Breast epithelium (tissue), 4 donors: ENCODE measurements at places on chromosomes 16 and 17.

- no peak for DNase-seq
Observed at GRCh38 chr16:1485847-1486496, 2.8 kb downstream of the PTX4 start.

- no peak for DNase-seq
Observed at GRCh38 chr17:81738801-81739393, 26.8 kb downstream of the SLC25A10 start.

DNA sequence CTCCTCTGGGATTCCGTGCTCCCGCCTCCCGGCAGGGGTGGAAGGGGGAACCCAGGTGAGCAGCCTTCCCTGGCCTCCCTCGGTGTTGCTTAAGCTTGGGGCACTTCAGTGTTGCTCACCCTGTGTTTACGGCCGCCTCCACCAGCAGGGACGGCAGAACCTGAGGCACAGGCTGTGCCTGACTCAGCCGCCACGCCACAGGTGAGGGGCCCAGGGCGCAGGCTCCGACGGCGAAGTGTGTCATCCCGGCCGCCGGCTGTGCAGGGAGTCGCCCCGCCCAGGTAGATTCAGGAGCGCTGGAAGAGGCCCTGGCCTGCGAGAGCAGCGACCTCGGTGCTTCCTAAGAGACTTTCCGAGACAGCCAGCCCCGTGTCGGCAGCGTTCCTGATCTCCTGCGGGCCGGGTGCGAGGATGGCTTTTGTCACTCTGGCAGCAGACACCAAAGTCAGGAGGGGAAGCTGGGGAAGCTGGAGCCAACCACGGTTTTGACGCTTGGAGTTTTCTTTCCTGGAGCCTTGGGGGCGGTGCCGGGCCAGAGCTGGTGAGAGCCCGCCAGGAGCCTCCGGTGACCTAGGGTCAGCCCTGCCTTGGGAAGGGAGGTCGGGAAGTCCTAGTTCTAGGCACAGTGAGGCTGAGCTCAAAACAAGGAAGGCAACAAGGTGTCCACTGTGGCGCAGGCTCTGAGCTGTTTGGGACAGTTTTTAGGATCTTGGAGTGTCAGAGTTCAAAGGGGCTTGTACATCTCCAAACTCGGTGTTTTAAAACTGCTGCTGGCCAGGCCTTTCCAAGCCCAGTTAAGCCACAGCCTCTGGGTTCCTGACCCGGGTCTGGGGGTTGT, 2.1 kb downstream of the GSE1 start:
- DNase-seq = peak; percentile 93

- no peak for DNase-seq
Observed at GRCh38 chr17:27588354-27588753, 42.6 kb upstream of the LGALS9 start.

DNA sequence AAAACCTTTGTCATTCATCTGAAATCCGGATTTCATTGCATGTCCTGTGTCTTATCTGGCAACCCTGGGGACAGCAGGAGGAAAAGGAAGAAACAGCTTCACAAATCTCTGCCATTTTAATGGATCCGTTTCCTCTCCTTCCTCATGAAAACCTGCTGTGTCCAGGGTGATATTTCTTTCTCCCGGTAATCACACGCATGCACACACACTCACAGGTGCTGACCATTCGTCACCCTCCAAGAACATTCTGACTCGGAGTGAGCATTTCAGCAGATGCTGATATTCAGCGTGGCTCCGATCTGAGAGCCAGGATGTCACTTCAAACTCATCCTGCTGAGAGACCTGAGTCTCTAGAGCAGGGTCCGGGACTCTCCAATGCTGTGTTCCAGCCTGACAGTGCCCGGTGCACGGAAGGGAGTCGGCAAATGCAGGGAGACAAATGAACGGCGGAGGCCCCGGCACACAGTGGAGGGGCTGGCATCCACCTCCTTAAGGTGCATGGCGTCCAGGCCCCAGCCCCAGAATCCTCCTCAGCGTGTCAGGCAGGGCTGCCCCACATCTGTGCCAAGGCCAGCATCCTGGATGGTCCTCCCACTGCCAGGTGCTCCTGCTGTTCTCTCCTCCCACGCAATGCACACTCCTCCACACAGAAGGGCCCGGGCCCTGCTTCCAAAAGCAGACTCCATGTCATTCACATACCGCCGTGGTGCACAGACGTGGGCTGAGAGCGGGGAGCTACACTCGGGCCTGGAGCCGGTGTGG, 70.7 kb downstream of the RBFOX3 start:
- DNase-seq = no peak

- DNase-seq = no peak
Observed at GRCh38 chr17:19327031-19327783, 35.3 kb downstream of the B9D1 start.

- DNase-seq = no peak
Observed at GRCh38 chr17:17771498-17772201, 65.1 kb downstream of the SREBF1 start.

- DNase-seq = no peak
Observed at GRCh38 chr17:792277-792676, 10.1 kb downstream of the MRM3 start.

GRCh38 chr17:37562016-37562745, 47.0 kb downstream of the SYNRG start:
- DNase-seq = no peak

GRCh38 chr17:55751720-55752250, 934 bp downstream of the PCTP start:
- DNase-seq = no peak

DNA sequence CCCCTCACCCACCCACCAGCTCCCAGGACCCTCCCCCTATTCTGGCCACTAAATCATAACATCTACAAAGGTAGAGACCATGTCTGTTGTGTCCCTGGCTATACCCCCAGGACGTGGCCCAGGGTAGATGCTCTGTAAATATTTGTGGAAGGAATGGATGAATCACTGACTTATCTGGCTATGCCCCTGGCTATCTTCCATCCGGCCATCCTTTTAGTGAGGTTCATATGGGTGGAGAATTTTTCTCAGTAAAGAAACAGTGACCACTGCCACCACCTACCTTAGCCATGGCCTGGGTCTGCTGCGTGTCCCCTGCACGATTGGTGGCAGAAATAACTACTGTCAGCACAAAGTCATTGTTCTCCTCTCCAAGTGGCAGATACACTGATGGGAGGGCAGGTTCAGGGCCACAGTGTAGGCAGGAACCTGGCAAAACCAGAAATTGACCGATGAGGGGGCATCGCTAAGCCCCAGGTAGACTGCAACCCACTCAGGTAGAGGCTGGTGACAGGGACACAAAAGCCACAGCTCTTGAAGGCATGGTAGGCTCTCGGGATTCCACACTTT, 63.1 kb upstream of the BCO1 start:
- no peak for DNase-seq

GRCh38 chr17:74176546-74177001, 26.9 kb upstream of the RPL38 start:
- DNase-seq = no peak

- no peak for DNase-seq
Observed at GRCh38 chr17:66493283-66494019, 191.0 kb downstream of the PRKCA start.

GRCh38 chr16:1019231-1020090, 37.9 kb downstream of the SOX8 start:
- no peak for DNase-seq

GRCh38 chr17:82687871-82688270, 10.6 kb downstream of the RAB40B start:
- no peak for DNase-seq

DNA sequence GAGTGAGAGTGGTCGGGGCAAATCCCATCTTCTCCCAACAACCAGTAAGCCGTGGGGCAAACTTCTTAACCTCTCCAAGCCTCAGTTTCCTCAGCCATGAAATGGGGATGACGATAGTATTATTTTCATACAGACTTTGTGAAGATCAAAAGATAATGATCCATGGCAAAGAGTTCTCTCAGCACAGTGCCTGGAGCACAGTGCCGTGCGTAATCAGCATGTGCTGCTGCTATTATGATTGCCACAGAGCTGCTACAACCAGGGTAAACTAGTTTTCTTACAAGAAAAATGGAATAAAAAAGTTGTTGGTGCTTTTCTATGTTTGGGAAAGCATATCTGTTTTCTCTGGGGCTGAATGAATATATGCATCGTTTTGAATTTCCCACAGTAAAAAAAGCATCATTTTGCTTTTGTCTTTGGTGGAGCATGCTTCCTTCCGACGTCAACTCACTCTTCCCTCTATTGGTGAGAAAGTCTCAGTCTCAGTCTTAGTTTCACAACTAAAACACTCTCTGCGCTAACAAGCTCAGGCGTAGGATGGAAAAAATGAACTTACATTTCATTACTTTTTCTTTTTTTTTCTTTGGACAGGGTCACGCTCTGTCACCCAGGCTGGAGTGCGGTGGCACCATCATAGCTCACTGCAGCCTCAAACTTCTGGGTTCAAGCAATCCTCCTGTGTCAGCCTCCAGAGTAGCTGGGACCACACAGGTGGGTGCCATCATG, 37.2 kb downstream of the CDK5R1 start:
- no peak for DNase-seq

GRCh38 chr16:69706256-69706974, 19.9 kb downstream of the NQO1 start:
- DNase-seq = no peak

- DNase-seq = no peak
Observed at GRCh38 chr16:4813251-4814003, 11.0 kb upstream of the ROGDI start.

DNA sequence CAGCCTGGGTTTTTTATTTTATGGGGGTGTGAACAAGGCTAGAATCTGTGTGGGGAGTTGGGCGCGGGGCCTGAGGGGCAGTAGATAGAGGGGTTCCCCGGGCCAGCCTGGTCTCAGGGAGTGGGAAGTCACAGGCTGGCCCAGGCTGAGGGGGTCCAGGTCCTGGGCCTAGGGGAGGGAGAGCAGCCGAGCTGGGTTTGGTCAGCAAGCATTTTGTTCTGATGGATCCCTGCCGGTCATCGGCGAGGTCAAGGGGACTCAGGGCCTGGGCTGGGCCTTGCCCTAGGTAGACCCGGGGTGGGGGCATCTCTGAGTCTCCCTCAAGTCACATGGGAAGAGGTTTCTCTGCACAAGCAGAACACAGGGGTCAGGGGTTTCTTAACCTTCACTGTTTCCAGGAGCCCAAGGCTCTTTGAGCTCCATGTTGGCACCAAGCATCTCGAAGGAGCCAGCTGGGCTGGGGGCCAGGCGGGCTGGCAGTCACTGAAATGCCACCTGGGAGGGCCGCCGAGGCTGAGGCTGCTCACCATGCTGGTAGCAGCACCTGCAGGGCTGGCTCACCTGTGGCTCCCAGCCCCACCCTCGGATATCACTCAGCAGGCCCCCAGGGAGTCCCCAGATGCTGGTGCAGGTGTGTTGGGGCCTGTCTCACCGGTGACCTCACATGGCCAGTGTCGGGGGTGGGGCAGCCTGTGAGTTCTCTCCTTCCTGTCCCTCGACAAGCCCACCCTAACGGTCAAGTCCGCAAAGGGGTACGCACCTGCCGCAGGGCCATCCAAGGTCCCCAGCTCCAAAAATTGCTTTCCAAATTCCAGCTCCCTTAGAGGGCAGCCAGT, 41.0 kb downstream of the SLC7A5 start:
- DNase-seq = no peak

DNA sequence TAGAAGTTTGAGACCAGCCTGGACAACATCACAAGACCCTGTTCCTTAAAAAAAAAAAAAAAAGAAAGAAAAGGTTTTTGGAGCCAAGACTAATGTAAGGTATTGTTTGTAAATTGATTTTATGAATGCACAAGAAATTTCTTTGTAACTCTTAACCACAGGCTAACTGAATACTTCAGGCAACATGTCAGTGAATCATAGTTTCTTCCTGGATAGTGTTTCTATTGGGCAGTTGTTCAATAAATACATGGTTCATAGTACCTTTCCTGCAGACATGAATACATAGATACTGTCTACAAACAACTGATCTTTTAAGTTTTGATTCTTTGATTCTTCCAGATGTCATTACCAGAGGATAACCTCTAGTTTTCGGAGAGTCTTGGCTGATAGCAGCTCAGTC, 11.6 kb downstream of the DDX42 start:
- DNase-seq = no peak

- no peak for DNase-seq
Observed at GRCh38 chr16:78290395-78290794, 190.9 kb downstream of the WWOX start.

GRCh38 chr17:61507383-61508066, 55.3 kb downstream of the TBX4 start:
- DNase-seq = no peak

DNA sequence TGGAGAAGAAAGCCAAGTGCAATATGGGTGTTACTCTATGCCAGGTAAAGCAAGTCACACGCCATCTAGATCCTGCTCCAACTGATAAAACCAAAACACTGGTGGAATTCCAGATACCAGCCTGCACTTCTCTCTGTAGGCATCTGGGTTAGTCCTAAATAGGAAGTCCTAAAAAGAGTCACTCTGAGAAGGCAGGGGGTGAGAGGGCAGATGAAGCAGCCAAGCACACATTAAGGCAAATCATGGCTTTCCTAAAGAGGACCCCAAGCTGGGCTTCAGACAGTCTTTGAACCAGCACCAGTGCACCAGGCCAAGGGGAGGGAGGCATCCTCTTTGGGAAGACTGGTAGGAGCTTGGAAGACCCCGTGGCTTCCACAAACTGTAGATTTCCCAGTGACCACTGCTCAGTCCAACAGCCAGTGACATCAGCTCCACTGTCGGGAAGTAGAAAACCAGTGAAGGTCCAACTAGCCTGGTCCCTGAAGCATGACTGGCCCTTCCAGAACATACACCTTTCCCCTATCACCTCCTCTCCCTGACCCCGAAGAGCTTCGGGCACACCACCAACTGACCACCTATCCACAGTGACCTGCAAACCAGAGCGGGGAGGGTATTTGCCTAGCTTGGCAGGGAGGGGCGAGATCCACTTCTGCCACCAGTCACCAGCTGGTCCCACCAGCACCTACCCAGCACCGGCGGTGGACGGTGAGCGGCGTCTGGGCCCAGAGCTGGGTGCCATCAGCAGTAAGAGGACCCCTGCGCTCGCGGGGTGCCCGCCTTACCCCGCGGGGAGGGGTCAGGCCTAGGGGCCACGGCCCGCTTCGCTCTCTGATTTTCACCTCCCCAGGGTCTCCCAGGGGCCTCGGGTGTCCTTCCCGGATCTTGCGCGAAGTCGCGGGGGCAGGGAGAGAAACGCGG, 1.0 kb downstream of the LITAF start:
- DNase-seq = peak; percentile 37

- DNase-seq = no peak
Observed at GRCh38 chr17:48153691-48154358, 46.3 kb downstream of the SNX11 start.

GRCh38 chr16:66604376-66605176, at the start of gene CMTM3:
CMTM3 (plus strand) TSS chr16:66604704; CDS start chr16:66604806, 102 bp downstream.
- no peak for DNase-seq

GRCh38 chr16:83887080-83887479, 11.8 kb upstream of the MLYCD start:
- no peak for DNase-seq

DNA sequence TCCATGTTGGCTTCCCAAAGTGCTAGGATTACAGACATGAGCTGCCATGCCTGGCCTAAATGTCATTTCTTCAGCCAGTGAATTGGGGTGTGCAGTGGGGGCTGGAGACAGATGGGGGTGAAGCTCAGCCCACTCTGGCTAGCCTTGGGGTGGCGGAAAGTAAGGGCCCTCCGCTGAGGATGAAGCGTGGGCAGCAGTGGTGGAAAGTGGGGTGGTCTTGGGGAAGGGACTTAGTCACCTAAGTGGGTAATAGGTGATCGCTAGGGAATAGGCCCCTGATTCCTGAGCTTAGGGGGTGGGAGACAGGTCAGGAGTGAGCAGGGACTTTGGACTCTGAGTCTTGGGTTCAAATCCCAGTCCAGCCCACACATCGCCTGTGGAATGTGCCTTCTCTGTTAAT, 2.2 kb downstream of the LLGL1 start:
- DNase-seq = no peak

- no peak for DNase-seq
Observed at GRCh38 chr16:9256196-9256595, 164.8 kb downstream of the HAPSTR1 start.

- DNase-seq = no peak
Observed at GRCh38 chr16:74570412-74571301, 36.3 kb downstream of the GLG1 start.
